ENCODE measurements at places on chromosomes 5 and 9.

- no peak for DNase-seq
These were observed 313.2 kb downstream of the TRIM32 start for GRCh38 chr9:117000196-117000723.

DNA sequence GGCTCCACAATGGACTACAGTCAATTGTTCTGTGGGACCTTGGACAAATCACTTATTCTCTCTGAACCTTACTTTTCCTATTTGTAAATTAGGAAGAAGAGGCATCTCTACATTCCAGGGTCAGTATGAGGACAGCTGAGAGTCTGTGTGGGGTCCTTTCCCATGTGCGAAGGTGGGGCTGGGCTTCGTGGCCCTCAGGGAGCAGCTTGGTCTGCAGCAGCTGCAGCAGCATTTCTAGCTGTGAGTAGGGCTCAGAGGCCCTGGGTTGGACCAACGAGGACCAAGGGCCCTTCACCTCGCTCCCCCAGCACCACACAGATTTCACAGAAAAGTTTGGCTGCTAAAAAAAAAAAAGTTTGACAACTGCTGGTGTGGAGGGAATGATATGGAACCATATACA is 9.4 kb upstream of the DDX41 start:
- DNase-seq = no peak

- DNase-seq = no peak
These were observed 223.5 kb downstream of the TMEM161B start for GRCh38 chr5:88045165-88045564.

GRCh38 chr5:136901-137300 is 44.9 kb downstream of the PLEKHG4B start:
- DNase-seq = no peak

- no peak for DNase-seq
These were observed 99.1 kb downstream of the BNC2 start for GRCh38 chr9:16771356-16771755.

- DNase-seq = no peak
These were observed 19.1 kb upstream of the DELE1 start for GRCh38 chr5:141904551-141904950.

GRCh38 chr9:70257991-70258691 is 637 bp upstream of the SMC5 start:
- peak; percentile 39 for DNase-seq

GRCh38 chr9:135286961-135287360 is 192.6 kb upstream of the PPP1R26 start:
- no peak for DNase-seq

GRCh38 chr9:16272776-16273175 is 597.7 kb downstream of the BNC2 start:
- no peak for DNase-seq

- DNase-seq = no peak
These were observed 24.4 kb downstream of the FBLL1 start for GRCh38 chr5:168553377-168554130.

DNA sequence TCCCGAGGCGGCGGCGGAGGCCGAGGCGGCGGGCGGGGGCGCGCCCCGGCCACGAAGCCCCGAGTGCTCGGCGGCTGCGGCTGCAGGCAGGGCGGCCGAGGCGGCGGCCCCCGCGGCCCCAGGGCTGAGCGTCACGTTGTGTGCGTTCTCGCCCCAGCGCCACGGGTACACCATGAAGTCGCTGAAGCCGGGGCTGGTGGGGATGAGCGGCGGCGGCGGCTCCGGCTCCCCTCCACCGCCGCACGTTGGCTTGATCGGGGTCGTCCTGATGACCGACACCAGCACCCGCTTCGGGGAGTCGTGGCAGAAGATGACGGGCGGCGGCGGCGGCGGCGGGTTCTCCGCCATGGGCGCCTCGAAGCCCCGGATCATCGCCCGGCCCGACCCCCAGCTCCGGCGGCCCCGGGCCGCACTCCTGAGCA is 498 bp downstream of the ZNF367 start:
- no peak for DNase-seq

DNA sequence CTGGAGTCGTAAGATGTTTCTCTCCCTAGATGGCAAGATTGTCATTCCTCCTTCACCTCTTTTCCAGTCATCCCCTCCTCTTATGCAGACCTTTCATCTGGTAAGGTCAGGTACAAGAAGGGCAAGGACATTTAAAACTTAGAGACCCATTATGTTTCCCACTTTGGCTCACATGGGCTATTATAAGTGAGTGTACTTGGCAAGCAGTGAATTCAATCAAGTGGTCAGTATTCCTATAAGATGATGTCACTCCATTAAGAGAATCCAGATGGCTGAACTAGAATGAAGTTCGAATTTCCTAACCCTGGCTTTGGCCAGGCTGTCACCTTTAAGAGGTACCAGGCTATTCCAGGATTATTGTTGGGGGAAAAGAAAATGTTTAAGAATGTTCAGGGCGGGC is 32.2 kb downstream of the ZNF131 start:
- DNase-seq = no peak

GRCh38 chr9:70954126-70954525 is 167.3 kb downstream of the TRPM3 start:
- no peak for DNase-seq

DNA sequence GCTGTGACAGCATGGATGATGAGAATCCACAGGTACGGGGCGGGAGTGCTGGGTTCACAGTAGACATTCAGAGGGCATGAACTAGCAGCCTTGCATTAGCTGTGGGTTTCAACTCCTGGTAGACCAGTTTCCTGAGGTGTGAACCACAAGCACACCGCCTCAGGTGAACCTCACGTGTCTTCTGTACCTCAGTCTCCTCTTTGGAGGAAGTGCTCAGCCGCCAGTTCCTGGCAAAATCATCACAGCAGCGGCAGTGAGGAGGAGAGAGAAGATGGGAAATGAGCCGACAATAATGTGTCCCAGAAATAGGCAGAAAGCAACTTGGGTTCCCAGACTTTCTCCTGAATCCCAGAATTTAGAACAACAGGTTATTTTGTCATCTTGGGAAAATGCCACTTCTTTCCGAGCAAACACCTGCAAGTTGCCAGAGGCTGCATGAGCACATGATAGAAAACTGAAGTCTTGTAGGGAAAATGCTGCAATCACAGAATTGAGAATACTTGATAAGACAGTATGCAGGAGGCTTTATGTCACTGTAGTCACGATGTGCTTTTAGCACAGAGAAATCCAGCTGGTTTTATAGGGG is 258.5 kb downstream of the AOPEP start:
- no peak for DNase-seq

GRCh38 chr9:79312686-79313421 is 258.9 kb upstream of the TLE4 start:
- no peak for DNase-seq
